Left colon (tissue), 2 donors: ENCODE measurements at places on chromosomes 6 and 20.

GRCh38 chr6:45415788-45416518 is 38.2 kb upstream of the SUPT3H start:
- no peak for DNase-seq

GRCh38 chr6:149435919-149436586 is 36.0 kb downstream of the SUMO4 start:
- DNase-seq, result no peak

GRCh38 chr6:17354700-17355403 is 38.5 kb upstream of the CAP2 start:
- no peak for DNase-seq

GRCh38 chr6:30483677-30484279 is 5.5 kb upstream of the HLA-E start:
- no peak for DNase-seq

DNA sequence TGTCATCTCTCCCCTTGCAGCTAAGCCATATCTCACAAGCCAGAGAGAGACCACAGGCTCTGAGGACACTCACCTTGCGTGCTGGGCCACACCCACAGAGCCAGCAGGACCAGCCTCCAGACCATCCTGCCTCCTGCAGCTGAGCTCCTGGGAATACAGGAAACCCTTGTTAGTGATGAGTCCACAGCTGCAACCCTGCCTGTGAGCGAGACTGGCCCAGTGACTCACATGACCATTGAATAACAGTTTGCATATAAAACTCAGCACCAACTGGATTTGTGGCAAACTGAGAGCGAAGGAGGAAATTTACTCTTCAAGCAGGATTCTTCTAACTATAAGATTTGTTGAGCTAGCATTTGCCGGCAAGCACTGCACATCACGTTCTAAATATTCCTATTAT is 3.0 kb downstream of the THBS2 start:
- DNase-seq, result no peak

DNA sequence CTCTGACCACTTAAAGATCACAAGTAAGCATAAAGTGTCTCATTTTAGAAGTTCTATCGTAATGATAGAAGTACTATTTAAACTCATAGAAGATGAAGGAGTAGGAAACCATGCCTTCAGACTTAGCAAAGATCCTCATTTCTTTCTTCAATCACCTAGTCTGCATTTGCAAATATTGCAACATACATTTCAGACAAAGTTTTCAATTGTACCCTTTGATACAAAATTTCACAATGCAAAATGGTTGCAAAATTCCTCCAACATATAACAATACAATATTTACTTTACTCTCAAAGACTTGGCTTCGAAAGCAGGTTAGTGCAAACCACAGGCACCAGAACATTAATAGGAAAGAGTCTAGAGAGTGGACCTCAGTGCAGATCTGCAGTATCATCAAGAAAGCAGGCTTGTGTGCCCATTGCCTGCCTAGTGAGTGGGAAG is 16.1 kb upstream of the ROS1 start:
- no peak for DNase-seq

DNA sequence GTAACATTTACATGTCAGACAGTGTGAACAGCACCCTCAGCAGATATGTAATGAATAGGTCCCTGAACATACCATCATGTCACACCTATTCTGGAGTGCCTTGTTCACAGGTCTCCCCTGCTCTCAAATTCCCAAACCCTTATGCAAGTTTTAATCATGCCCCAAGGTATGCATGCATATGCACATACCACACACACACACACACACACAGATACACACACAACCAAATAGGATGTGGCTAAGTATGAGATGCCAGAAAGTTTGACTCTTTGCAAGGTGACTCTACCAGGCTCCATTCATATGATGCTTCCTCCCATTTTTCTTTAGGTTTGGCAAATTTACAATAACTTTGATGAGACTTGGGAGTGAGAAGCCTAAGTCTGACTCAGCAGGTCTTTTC is 243.8 kb upstream of the IRAK1BP1 start:
- DNase-seq, result no peak

DNA sequence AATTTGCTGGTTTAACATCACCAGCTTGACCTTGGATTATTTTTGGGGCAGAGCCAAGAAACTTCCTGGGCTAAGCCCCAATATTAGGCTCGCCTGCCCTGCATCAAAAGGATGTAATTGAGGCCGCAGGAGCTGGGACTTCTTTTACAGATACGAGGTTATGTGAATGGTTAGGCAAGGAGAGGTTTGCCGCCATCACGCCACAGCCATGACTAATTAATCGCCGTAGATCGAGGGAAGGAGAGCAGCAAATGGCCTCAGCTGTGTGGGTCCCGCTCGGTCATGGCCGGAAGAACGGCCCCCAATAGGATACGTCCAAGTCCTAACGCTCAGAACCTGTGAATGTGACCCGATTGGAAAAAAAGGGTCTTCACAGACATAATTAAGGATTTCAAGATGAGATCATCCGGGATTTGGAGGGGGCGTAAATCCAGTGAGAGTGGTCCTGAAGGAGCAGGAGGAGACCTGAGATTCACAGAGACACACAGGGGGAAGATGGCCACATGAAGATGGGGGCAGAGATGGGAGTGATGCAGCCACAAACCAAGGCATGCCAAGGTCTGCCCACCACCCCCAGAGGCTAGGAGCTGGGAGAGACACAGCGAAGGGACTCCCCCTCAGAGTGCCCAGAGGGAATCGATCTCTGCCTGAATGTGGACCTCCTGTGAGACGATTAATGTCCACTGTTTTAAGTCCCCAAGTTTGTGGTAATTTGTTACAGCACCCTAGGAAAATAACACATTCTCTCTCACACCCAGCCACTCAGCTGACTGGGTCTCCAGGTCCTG is 10.0 kb upstream of the BNIP5 start:
- DNase-seq, result no peak

DNA sequence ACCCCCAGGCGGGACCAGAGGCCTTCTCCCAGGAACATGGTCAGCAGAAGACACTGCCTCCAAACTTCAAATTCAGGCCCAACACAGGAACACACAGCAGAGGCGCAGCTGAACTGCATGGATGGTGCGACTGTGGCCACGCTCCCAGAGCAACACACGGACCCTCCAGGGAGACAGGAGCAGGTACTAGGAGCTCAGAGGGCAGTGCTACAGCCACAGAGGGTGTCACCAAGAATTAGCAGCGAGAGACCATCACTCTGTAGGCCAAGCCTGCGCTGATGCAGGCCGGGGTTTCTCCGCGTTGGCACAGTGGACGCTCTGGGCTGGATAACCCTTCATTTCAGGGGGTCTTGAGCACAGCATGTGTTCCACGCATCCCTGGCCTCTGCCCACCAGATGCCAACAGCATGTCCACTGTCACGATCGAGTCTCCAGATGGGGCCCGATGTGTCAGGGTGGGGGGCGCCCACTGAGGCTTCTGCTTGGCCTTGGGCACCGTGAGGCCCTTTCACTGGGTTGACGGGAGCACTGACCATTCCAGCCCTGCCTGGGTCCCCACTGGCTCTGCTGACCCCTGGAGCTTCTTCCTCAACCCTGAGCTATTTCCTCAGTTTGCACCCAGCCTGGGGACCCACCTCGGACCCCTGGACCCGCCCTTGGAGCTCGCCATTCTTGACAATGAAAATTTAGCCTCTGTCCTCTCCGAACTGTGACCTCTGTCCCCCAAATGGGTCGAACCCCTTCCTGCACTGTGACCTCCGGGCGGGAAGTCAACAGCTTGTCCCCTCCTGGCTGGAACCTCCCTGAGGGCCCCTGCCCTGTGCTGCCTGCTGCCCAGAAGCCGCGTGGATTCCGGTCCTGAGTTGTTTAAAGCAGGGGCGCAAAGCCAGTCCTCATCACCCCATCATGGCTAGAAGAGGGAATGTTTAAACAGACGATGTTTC is 239.4 kb downstream of the DLL1 start:
- DNase-seq, result peak; percentile 3

- DNase-seq, result no peak
Measured at GRCh38 chr20:40691566-40692239, 2.7 kb upstream of the MAFB start.

DNA sequence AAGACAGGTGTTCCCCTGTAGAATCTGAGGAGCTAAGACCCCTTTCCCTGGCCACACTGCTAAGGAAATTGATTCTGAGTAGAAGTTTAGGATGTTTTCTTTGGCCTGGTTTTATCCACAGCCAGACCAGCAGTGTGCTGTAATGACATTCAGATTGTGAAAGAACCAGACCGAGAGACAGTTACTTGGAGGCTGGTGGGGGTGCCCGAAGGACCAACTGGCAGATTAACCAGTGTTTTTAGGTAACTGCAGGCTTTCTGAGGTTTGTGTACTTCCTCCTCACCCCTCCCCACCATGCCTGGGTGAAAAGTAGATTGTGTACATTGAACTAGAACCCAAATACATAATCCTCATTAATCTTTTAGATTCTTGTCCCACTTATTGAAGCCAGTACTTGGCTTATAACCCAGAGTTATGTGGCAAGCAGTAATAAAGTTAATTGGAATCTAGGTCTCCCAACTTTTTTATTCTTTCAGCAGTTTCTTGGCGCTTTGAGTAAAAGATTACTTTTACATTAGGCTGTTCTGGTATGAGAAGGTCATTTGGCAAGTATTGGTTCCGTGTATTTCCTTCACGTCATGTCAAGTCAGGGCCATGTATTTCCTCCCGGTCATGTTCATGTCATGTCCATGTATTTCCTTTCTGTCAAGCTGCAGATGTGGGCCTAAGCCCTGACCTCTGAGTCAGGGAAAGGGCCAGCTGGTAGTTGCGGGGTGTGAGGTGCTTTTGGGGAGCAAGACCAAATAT is 93.7 kb downstream of the TCP11 start:
- DNase-seq, result no peak

- no peak for DNase-seq
Measured at GRCh38 chr6:15960740-15961634, 167.9 kb upstream of the MYLIP start.

GRCh38 chr6:131414956-131415355 is 158.1 kb upstream of the ARG1 start:
- DNase-seq, result no peak

DNA sequence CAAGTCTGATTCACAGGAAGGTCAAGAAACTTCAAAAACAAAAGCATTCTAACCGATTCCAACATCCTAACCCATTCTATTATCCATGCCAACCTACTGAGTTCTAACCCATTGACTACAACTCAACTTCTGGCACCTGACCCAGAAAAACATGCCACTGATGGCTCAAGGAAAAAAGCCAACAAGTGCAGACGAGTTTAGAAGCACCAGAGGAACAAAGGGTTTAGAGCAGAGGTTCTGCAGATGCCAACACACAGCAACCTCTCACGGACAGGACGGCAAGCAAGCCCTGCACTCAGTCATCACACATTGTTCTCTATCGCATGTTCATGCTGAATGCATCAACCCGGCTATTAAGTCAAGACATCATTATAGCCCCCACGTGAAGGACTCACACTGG is 25.2 kb upstream of the MC3R start:
- DNase-seq, result no peak

- no peak for DNase-seq
Measured at GRCh38 chr20:43530321-43531090, 23.0 kb downstream of the L3MBTL1 start.

DNA sequence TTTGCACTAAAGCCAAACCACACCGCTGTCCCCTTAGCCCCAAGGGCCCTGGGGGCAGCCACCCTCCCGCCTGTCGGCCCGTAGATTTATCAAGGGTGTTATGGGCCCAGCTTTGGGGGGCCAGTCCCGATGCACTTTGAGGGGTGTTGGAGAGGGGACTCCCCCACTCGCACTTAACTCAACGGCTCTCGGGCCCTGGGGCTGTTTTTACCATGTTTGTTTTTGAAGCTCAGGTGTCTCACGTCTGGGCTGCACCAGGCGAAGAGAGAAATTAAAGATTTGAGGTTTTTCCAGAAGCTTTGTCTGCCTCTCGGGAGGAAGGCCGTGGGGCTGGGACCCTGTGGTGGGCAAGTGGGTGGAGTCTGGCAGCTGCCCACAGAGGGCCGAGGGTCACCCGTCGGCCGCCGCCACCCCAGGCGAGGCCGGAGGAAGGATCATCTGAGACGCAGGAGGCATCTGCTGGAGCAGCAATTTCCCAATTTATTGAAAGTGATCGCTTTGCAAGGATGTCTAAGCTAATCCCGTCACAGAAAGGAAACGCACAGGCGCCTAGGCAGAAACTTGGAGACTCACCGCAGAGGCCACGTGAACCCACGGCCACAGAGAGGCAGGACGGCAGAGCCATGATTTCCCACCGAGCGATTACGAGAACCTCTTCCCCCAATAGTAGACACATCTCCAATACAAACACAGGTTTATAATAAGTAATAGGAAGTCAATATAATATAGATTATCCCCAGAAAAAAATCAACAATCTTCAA is 3.8 kb downstream of the SLC2A4RG start:
- DNase-seq, result no peak

DNA sequence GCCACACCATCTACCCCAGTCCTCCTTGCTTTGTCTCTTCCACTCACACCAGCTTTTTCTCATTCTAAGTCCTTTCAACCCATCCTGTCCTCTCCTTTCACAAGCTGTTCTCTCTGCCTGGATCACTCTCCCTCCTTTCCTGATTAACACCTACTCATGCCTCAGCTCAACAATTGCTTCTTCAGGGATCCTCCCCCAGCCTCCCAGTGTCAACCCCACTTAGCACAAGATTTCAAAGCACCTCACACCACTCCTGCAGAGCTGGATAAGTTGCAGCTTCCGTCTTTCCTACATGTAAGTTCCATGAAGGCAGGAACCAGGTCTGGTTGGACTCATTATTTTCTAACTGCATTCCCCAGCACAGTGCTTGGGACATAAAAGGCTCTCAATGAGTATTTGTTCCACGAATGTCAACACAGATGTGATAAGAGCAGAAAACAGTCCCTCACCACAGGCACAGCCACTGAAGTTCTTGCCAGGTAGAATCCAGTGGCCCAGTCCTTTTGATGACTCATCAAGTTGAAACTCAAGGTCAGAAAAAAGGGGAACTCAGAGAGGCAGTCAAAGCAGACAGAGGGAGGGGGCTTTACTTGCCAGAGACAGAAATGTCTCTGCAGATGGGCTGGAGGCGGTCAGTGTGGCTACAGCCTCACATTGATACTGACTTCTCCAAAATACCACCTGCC is 193.4 kb upstream of the PRDM1 start:
- DNase-seq, result peak; percentile 33

GRCh38 chr6:36973647-36974046 is 12.3 kb downstream of the MTCH1 start:
- DNase-seq, result no peak

GRCh38 chr20:58402827-58403226 is 13.8 kb downstream of the VAPB start:
- no peak for DNase-seq

- DNase-seq, result no peak
Measured at GRCh38 chr20:57803508-57804005, 93.7 kb upstream of the PMEPA1 start.

GRCh38 chr6:144304223-144304848 is 19.2 kb downstream of the UTRN start:
- DNase-seq, result no peak
